ENCODE measurements at places on chromosomes 11 and 22.
A peak's percentile ranks its signal among the peaks of the same experiment; 100 is the strongest.

- no peaks in the 10 kb centered on the region for H3K27me3 ChIP-seq
- H3K36me3 ChIP-seq = no peaks in the 10 kb centered on the region
- no peaks in the 10 kb centered on the region for H3K4me1 ChIP-seq
- no peak overlapping the region for H3K27ac ChIP-seq
- H3K4me3 ChIP-seq = no peak overlapping the region
Measured at GRCh38 chr22:30871391-30872284, 96.9 kb downstream of the MORC2 start.

GRCh38 chr11:42296910-42297309, 837.5 kb upstream of the LRRC4C start:
- no peaks in the 10 kb centered on the region for H3K36me3 ChIP-seq
- no peak for DNase-seq
- no peaks in the 10 kb centered on the region for H3K4me1 ChIP-seq

GRCh38 chr11:17296852-17297559, 20.5 kb downstream of the NUCB2 start:
- peaks cover 2% of the 10 kb centered on the region for H3K36me3 ChIP-seq
- H3K27me3 ChIP-seq = no peaks in the 10 kb centered on the region
- DNase-seq = peak; percentile 17
- no peak overlapping the region for H3K27ac ChIP-seq
- H3K4me3 ChIP-seq = peak overlapping the region; percentile 44

- H3K27me3 ChIP-seq = no peaks in the 10 kb centered on the region
- no peaks in the 10 kb centered on the region for H3K36me3 ChIP-seq
- DNase-seq = no peak
Measured at GRCh38 chr11:39990421-39990831, 1469.0 kb downstream of the LRRC4C start.

- H3K4me1 ChIP-seq = no peaks in the 10 kb centered on the region
- no peak overlapping the region for H3K4me3 ChIP-seq
- H3K27ac ChIP-seq = no peak overlapping the region
Measured at GRCh38 chr11:76269247-76269646, 62.9 kb upstream of the WNT11 start.

DNA sequence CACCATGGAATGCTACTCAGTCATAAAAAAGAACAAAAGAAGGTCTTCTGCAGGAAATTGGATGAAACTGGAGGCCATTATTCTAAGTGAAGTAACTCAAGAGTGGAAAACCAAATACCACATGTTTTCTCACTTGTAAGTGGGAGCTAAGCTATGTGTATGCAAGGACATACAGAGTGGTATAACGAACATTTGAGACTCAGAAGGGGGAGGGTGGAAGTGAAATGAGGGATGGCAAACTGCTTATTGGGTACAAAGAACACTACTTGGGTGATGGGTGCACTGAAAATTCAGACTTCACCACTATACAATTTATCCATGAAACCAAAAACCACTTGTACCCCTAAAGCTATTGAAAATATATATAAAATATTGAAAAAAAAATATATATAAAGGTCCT, 13.4 kb upstream of the CAT start:
- H3K4me3 ChIP-seq = no peak overlapping the region
- no peak for DNase-seq
- H3K4me1 ChIP-seq = no peaks in the 10 kb centered on the region
- H3K27ac ChIP-seq = no peak overlapping the region
- no peaks in the 10 kb centered on the region for H3K36me3 ChIP-seq

- no peak overlapping the region for H3K27ac ChIP-seq
- no peaks in the 10 kb centered on the region for H3K27me3 ChIP-seq
- H3K4me3 ChIP-seq = no peak overlapping the region
- H3K36me3 ChIP-seq = peaks cover 64% of the 10 kb centered on the region
- DNase-seq = no peak
Measured at GRCh38 chr22:41876275-41876674, 38.6 kb downstream of the SHISA8 start.

DNA sequence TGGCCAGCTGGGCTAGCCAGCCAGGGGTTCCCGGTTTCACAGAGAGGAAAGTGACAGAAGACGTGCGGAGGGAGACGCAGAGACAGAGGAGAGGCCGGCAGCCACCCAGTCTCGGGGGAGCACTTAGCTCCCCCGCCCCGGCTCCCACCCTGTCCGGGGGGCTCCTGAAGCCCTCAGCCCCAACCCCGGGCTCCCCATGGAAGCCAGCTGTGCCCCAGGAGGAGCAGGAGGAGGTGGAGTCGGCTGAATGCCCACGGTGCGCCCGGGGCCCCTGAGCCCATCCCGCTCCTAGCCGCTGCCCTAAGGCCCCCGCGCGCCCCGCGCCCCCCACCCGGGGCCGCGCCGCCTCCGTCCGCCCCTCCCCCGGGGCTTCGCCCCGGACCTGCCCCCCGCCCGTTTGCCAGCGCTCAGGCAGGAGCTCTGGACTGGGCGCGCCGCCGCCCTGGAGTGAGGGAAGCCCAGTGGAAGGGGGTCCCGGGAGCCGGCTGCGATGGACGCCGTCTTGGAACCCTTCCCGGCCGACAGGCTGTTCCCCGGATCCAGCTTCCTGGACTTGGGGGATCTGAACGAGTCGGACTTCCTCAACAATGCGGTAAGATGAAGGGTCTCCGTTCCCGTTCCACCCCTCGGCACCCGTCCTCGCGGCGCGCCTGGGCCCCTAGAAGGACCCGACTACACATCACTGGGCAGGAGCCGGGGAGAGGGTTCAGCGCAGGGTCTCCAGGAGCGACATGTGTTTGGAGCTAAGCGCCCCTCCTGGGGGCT, at the start of gene CREB3L1:
Gene CREB3L1 (plus strand): TSS at position 41 of the 765 bp plus-strand sequence. CDS start 450 bp downstream, at position 491.
- peaks cover 8% of the 10 kb centered on the region for H3K4me1 ChIP-seq
- no peak within 1 kb of the TSS for H3K4me3 ChIP-seq
- H3K27ac ChIP-seq = no peak within 1 kb of the TSS
- H3K27me3 ChIP-seq = peaks cover 19% of the 10 kb centered on the region
- H3K36me3 ChIP-seq = no peaks in the 10 kb centered on the region

DNA sequence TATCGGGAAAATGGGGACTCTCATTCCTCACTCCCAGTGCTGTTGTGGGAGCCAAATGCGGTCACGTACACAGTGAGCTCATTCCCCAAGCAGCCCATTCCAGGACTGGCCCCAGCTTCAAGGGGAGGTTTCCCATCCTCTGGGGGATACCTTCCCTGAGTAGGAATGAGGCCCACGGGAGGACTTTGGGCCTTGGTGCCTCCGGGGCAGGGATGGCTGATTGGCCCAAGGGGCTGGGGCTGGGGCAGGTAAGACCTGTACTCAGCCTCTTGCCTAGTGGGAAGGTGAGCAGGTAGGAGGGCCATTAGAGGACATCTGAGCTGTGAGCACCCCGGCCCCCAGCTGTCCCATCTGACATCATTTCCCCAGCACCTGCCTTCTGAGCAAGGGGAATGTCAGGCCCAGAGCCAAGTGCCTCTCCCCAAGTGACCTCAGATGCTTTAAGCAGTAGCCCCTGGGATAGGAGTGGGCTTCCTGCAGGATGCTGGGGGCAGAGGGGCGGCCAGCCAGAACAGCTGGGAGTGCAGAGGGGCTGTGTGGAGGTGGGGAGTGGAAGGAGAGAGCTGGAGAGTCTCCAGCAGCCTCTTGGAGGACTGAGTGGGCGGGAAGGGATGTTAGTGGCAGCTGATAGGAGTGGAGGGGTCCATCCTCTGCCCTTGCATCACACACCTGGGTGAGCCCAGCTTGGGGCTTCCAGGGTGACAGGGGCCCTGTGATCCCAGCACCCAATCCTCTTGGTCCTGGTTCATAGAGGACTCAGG, 58.4 kb downstream of the CD82 start:
- DNase-seq = no peak
- peaks cover 7% of the 10 kb centered on the region for H3K4me1 ChIP-seq
- H3K4me3 ChIP-seq = no peak overlapping the region
- no peaks in the 10 kb centered on the region for H3K27me3 ChIP-seq
- no peak overlapping the region for H3K27ac ChIP-seq

DNA sequence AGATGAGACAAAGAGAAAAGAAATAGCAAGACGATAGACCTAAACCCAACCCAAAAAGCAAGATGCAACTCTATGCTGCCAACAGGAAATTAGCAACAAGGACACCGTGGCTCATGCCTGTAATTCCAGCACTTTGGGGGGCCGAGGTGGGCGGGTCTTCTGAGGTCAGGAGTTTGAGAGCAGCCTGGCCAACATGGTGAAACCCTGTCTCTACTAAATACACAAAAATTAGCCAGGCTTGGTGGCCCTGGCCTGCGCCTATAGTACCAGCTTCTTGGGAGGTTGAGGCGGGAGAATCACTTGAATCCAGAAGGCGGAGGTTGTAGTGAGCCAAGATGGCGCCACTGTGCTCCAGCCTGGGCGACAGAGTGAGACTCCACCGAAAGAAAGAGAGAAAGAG, 24.3 kb upstream of the IL10RA start:
- no peaks in the 10 kb centered on the region for H3K4me1 ChIP-seq
- H3K36me3 ChIP-seq = peaks cover 3% of the 10 kb centered on the region
- no peak for DNase-seq
- no peak overlapping the region for H3K27ac ChIP-seq
- H3K4me3 ChIP-seq = no peak overlapping the region
- no peaks in the 10 kb centered on the region for H3K27me3 ChIP-seq

GRCh38 chr11:128628686-128629085, 41.3 kb upstream of the ETS1 start:
- H3K27me3 ChIP-seq = no peaks in the 10 kb centered on the region
- H3K4me3 ChIP-seq = peak overlapping the region; percentile 51
- H3K4me1 ChIP-seq = peaks cover 75% of the 10 kb centered on the region
- no peak for DNase-seq
- H3K27ac ChIP-seq = peak overlapping the region; percentile 87

DNA sequence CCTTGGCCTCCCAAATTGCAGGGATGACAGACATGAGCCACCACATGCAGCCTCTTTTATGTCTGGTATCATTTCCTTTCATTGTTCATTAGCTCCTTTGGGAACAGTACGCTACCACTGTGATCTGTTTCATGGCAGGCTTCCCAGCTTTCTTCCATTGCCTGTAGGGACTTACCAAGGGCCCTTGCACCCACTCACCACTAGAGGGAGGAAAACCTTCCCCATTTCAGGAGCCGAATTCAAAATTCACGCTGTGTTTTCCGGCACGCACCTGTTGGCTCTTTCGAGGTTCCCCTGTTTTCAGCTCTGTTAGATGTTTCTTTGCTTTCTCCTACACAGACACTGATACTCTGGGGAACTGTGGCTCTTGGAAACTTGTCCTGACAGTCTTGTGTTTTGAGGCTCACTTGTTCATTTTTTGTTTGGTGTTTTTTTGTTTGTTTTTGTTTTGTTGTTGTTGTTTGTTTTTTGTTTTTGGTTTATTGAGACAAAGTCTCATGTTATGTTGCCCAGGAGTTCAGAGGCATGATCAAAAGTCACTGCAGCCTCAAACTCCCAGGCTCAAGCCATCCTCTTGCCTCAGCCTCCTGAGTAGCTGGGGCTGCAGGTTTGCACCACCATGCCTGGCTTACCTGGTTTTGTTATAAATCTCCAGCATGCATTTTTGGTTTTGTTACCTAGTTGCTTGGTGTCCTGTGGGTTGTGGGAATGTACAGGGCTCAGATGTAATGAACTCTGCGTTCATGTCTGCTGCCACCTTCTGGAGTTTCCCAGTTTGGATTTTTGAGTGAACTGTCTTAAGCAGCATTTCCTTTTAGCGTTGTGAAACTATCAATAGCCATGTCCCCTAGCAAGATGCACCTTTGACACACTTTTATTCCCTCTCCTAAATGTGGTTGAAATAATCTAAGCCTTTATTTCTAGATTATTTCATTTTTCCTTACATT, 2.3 kb downstream of the KRTAP5-11 start:
- H3K27me3 ChIP-seq = no peaks in the 10 kb centered on the region
- no peak overlapping the region for H3K4me3 ChIP-seq
- no peak for DNase-seq
- H3K27ac ChIP-seq = no peak overlapping the region

- H3K36me3 ChIP-seq = no peaks in the 10 kb centered on the region
- no peak overlapping the region for H3K27ac ChIP-seq
- no peak for DNase-seq
- H3K27me3 ChIP-seq = peaks cover 2% of the 10 kb centered on the region
Measured at GRCh38 chr11:46267930-46268329, 9.5 kb upstream of the CREB3L1 start.

DNA sequence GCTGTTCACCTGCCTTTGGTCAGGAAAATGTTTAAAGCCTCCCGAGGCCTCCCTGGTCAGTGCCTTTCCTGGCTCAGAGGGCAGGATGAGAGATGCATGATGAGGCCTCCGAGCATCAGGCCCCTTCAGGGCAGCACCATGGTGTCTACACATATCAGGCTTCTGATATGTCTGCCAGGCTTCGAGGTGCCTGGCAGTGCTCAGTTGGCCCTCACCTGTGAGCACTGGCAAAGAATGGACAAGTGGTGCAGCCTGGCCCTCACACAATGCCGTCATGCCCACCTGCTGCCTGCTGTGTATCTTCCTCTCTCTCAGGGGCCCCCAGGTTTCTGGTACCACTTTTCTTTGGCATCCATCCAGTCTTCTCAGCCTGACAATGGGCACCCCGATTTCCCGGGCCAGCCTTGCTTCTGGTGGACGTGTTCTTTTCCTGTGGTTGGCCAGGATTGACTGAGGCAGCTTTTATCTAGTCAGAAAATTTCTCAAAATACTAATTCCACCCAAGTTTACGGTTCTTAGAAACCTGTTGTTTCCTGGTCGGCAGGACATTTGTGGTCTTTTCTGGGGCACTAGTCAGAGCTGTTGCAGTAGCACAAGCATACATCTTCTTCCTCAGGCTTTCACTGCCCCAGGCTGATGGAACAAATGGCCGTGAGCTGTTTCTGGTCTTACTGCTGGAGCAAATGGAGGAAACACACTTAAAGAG, 76.8 kb upstream of the SUSD2 start:
- no peaks in the 10 kb centered on the region for H3K27me3 ChIP-seq
- no peak for DNase-seq
- H3K4me1 ChIP-seq = peaks cover 3% of the 10 kb centered on the region
- no peak overlapping the region for H3K4me3 ChIP-seq
- no peak overlapping the region for H3K27ac ChIP-seq
- H3K36me3 ChIP-seq = peaks cover 35% of the 10 kb centered on the region

GRCh38 chr22:19648419-19648929, 65.8 kb upstream of the SEPTIN5 start:
- no peaks in the 10 kb centered on the region for H3K4me1 ChIP-seq
- H3K36me3 ChIP-seq = no peaks in the 10 kb centered on the region
- no peak for DNase-seq
- H3K27me3 ChIP-seq = peaks cover 7% of the 10 kb centered on the region
- H3K27ac ChIP-seq = no peak overlapping the region
- H3K4me3 ChIP-seq = no peak overlapping the region
